ENCODE measurements at places on chromosomes 7 and 10.

DNA sequence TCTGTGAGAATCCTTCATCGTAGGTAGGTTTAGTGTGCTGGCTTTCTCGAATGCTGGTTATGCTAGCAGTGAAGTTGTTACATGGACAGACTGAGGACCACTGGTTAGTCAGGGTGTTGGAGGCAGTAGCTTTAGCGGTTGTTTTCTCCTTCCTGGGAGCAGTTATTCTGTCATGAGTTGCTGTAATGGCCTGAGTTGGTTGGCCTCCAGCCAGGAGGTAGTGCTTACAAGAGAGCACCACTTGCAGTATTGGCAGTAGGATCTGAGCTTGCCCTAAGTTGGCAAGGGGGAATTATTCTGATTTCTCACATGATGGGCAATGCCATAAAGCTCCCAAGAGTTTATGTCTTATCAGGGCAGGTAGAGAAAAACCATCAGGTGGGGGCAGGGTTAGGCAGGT lies 58.0 kb downstream of the IPMK start:
- no peak for DNase-seq

DNA sequence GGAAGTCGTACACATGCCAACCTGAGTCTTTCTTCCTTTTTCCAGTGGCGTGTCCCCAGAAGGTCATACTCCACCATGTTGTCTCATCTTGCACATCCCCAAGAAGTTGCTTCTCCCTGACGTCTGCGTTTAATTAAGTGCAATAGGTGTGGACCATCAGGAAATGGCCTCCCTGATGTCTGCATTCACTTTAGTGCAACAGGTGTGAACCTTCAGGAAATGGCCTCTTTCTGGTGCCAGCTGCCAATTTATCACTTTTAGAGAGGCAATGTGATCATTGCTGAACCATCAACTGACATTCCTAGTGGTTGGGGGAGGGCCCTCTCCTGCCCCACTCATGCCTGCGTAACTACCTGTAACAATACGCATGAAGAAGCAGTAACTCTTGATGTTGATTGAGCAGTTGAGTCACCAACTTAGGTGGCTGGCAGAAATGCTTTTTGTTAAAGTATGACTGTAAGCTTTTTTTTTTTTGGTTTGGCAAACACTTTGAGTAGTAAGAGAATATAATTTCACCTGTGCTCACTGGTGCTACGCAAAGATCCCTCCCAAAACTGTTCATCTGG lies 25.8 kb downstream of the SCIN start:
- no peak for DNase-seq

DNA sequence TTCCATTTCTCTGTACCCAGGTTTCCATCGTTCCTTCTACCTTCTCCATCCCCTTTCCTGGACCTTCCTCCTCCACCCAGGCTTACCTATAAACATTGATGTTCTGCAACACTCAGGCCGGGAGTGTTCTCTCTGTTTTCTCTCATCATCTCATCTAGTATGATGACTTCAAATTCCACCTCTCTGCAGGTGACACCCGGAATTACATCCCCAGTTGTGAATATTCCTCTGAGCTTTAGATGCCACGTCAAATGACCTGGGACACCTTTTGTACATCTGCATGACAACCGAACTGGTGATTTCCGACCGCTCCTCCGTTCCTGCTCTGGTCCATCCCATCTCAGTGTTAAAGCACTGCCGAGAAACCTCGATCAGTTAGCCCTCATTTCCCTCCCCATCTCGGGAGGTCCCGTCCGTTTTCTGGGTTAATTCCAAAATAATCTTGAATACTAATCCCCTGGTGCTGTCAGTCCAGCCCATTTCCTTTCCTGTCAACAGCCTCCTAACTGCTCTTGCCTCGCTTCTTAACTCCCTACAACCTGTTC lies 76.7 kb upstream of the SAMD8 start:
- no peak for DNase-seq

- DNase-seq, result no peak
Measured at GRCh38 chr7:36308031-36308430, 81.6 kb upstream of the ANLN start.

DNA sequence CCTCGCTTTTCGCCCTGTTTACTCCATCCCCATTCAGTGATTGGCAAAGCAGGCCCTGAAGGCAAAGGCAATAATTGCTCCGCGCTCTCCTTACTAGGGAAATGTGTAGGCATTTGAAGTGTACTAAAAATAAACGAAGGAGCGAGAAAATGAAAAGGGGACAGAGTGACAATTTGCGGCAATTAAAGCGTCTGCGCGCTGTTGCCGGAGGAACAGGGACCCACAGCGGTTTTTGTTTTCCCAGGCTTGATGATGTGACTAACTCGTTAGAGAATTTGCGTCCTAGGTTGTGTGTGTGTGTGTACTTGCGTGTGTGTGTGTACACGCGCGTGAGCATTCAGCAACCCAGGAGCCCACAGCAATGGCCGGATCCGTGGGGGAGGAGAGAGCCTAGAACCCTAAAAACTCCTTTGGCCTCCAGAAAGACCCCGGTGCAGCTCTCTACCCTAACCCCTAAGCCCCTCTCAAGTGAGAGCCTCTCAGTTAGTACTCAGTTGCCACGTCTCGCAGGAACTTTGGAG lies 7.8 kb upstream of the DLX6 start:
- DNase-seq, result no peak

GRCh38 chr10:131760416-131761166 lies 140.2 kb upstream of the PPP2R2D start:
- DNase-seq, result no peak

- no peak for DNase-seq
Measured at GRCh38 chr10:126380352-126381076, 7.8 kb downstream of the ADAM12 start.

- no peak for DNase-seq
Measured at GRCh38 chr10:104307576-104308438, 30.5 kb downstream of the ITPRIP start.

DNA sequence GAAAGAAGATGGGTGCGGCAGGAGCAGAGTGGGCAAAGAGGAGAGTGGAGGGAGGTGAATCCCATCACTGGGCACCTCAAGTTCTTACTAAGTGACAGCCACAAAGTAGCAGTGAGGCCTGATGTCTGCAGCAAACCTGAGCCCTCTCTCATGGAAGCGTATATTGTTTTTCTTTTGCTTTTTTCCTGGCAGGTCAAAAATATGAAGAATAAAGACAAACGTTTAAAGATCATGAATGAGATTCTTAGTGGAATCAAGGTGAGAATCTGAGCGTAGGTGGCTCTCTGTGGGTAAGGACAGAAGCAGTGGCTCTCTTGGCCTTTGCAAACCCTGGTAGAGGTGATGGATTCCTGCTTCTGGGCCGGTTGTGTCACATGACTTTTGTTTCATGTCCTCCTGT lies 22.8 kb downstream of the ABCC2 start:
- DNase-seq, result no peak

- DNase-seq, result peak; percentile 54
Measured at GRCh38 chr7:2114052-2114451, 118.7 kb downstream of the MAD1L1 start.

- DNase-seq, result peak; percentile 92
Measured at GRCh38 chr7:44637788-44638594, 31.6 kb downstream of the OGDH start.
